Activated T-helper 17 cell treated with anti-CD3 and anti-CD28 coated beads, Interleukin-2, amount 50 U/mL, for 72 hours (primary cell): ENCODE measurements at places on chromosomes 12 and 14. TPM values are rescaled to one million over a fixed set of nuclear protein-coding genes. Genes with fewer than 3 reads are reported as not detected.

The KERA gene
- total RNA-seq, result not detected

The EXOC3L4 gene
- not detected for total RNA-seq

The FSCB gene
- total RNA-seq, result not detected

The SLC7A8 gene
- 0.61 TPM for total RNA-seq

The PPFIA2 gene
- not detected for total RNA-seq

The OVCH1 gene
- not detected for total RNA-seq

The GPRC5D gene
- total RNA-seq, result not detected

The IL26 gene
- total RNA-seq, result 8.0 TPM

The UBE2N gene
- total RNA-seq, result 128 TPM

The ADGRD1 gene
- not detected for total RNA-seq

The KRT72 gene
- total RNA-seq, result not detected

The FITM1 gene
- total RNA-seq, result 0.58 TPM

The NEDD8 gene
- total RNA-seq, result 243 TPM

The COX8C gene
- total RNA-seq, result not detected

The MIP gene
- not detected for total RNA-seq

The IFI27 gene
- 2.1 TPM for total RNA-seq

The KRT82 gene
- not detected for total RNA-seq

The TSPAN8 gene
- not detected for total RNA-seq

The PARP11 gene
- total RNA-seq, result 18.6 TPM

The SRRM4 gene
- not detected for total RNA-seq

The HOXC9 gene
- not detected for total RNA-seq

The HECTD4 gene
- total RNA-seq, result 33.1 TPM

The IL22 gene
- 253 TPM for total RNA-seq

The TMEM253 gene
- total RNA-seq, result not detected

The OR4Q3 gene
- total RNA-seq, result not detected

The PMCH gene
- total RNA-seq, result 0.71 TPM

The GPR135 gene
- total RNA-seq, result 2.9 TPM

The DICER1 gene
- 48.1 TPM for total RNA-seq

The RND1 gene
- total RNA-seq, result 2.5 TPM

The PHETA1 gene
- total RNA-seq, result 1.2 TPM

The PRH2 gene
- total RNA-seq, result not detected

The CIROP gene
- not detected for total RNA-seq

The ACVRL1 gene
- total RNA-seq, result not detected

The ZNF384 gene
- 80.6 TPM for total RNA-seq
